ENCODE measurements at places on chromosomes 2 and 18.

DNA sequence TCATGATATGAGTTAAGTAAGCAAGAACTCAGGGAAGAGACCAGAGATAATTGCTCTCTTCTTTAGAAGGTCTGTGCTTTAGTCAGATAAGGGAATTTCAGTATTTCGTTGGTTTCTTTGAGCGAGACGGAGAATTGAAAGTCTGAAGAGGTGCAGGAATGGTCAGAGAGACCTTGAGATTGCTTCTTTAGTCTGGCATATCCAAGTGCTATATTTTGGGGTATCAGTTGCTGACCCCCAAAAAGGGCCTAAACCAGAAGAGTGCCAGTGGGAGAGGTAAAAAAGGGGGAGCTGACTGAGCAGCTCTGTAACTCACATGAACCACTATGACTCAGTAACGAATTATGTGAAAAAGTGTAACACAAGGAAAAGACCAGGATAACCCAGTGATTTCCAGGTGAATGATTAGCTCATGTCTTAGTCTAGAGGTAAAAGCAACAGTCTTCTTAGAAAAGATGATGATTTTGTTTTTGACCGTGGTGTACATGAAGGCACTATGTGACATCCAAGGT, 932.9 kb downstream of the TDRD15 start:
- no peak for ATAC-seq

GRCh38 chr18:58128381-58129374, 84.7 kb downstream of the NEDD4L start:
- no peak for ATAC-seq

DNA sequence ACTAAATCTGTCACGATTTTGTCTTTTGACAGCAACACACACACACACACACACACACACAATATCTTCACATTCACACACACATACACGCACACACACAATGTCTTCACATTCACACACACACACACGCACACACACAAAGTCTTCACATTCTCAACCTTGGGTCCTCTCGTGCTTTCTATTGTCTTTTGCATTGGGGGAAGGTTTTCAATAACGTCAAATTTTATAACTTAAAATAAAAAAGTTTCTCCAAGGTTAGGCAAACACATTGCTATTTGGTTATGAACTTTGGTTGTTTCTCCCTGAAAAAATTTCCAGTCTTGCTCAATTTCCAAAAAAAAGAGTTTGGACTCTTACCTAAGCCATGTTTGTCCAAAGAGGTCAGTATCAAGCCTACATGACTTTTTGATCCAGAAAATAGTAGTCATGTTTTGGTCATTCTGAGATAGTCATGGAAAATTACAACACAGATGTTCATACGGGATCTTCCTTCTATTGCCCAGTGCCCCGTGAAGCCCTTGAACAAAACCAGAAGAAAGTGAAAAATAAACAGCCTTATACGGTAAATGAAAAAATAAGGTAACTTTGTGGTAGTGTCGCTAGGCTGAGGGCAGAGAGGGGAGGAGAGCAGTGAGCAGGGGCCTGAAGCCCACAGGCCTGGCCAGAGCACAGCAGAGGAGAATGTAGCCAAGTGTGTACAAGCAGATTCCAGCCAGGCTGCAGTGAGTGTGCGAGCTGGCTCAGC, 542.8 kb upstream of the ID2 start:
- no peak for ATAC-seq

DNA sequence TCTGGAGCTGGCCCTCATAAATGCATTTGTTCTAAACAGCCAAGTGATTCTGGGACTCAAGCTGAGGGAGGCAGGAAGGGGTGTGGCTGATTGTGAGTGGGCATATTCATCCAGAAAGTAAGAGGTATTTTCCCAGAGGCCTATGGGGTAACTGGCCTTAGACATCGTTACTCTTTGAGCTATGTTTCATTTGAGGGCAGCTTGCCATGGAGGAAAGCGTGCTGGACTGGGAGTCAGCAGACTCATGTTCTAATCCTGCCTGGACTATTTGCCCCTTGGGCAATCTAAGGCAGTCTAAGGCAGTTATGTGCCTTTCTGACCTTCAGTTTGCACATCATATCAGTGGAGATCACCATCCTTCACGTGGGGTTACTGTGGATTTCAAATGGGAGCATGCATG, 93.5 kb upstream of the SLC14A2 start:
- peak; percentile 31 for ATAC-seq

DNA sequence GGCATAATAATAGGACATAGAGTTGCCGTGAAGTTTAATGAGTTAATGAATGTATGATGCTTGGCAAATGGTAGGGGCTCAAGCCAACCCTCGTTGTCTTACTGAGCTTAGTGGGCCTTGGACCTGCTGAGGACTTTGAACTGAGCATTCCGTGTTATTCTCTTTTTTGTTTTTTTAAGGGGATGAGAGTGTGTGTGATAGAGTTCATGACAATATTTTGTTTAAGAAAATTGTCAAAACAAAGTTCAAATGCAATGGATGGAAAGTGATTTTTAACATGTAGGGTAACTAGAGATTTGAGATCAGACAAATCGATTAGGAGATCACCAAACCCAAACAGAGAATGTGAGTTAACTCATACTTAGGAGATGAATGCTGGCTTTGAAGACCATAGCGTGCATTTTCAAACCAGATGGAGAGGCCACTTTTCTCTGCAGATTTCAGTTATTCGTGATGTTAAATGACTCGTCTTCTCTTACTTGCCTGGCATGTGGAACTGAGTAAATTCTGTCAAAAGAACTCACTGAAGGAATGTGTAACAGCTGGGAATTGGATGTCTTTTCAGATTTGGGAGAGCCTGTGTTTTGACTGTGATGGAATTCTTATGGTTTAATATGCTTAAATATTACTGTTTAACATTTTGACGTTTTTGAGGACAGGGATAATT, 88.7 kb downstream of the NEDD4L start:
- no peak for ATAC-seq
